Stimulated activated CD4-positive, alpha-beta T cell treated with anti-CD3 and anti-CD28 coated beads, TNF-alpha, amount 100 ng/mL, for 4 hours (primary cell): ENCODE measurements at places on chromosomes 11 and 22.
A peak's percentile ranks its signal among the peaks of the same experiment; 100 is the strongest.

DNA sequence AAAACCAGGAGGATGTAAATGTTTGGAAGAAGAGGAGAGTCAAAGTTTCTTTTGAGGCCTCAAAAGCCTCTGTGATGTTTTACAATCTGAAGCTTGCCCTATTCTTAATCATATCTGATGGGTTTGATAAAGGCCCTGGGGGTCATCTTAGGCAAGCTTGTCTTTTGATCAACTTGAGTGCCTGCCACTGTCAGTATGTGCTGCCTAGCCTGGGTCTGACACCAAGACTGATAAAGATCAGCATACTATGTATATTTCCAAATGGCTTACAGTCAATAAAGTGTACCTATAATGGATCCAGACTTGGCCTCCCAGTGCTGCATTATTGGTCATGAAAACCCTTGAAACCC, 12.7 kb downstream of the EHF start:
- DNase-seq, result no peak

DNA sequence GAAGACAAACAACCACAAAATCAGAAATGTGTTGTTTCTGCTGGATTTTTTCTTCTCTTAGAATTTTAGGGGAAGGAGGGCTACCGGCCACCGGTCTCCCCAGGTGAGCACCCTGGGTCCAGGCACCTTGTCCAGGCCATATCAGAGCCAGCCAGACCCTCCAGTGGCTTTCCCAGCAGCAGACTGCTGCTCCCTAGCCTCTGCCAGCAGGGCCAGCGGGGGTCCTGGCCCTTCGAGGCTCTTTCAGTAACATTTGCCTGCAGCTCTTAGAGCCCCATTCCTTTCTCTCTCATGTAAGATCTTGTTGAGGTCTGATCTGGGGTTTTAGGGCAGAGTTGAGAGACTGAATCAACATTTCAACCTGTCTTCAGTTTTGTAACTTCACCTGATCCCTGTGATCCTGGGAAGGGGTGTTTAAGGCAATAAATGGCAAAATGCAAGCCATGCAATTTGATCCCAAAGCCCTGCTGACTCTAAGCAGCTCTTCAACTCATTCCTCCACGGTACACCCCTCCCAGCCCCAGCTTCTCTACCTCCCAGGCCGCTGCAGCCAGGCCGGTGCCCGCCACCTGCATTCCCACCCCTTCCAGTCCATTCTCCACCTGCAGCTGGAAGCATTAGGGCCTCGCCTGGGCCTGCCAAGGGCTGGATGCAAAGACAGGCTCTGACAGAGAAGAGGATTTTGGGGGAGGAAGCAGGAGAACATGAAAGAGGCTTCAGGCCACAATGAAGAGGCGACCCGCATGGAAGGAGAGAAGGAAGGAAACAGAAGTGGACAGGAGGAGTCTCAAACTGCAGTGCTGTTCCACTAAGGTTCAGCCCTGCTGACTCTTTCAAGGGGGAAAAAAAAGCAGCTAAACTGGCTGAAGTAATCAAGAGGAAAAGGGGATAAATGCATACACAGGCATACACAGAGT, 113.0 kb upstream of the FGF3 start:
- no peak for DNase-seq

DNA sequence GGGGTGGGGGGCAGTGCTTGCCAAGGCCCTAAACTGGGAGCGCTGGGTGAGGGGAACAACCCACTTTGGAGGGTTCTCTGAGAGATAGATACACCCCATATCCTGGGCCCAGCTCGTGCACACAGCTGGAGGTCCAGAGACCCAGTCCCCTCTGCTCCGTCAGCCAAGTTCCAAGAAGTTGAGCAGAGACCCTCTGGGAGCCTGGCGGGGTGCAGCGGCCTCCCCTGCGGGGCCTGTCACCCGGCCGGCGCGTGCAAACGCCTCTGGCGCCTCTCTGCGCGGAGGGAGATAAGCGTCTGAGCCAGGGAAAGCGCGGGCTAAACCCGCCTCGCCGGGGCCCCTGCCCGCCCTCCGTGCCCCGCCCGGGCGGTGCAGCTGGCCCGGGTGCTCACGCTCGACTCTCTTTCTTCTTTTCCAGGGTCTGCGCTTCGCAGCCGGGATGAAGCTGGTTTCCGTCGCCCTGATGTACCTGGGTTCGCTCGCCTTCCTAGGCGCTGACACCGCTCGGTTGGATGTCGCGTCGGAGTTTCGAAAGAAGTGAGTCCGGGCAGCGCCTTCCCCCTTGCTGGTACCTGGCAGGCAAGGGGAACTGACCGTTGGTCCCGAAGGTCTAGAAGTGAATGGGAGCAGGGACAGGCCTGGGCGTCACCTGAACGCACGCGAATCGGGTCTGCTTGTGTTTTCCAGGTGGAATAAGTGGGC, 540 bp downstream of the ADM start:
- DNase-seq, result no peak

- DNase-seq, result no peak
These were observed 94.8 kb upstream of the PHOX2A start for GRCh38 chr11:72338741-72339140.

DNA sequence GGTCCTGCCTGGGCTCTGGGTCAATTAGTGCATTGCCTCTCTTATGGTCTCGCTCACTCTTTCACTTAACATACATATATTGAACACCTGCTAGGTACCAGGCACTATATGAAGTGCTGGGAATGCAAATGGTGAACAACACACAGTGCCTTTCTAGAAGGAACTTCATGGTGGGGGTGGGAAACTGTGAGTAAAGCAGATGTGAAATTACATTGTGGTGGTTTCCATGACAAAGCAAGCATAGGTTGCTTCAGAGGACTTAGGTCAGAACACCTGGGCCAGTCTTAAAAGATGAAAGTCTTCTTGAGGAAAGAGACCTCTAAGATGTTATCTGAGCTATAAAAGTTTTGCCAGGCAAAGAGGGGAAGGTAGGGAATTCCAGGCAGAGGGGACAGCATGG, 231.3 kb downstream of the BUD13 start:
- no peak for DNase-seq

DNA sequence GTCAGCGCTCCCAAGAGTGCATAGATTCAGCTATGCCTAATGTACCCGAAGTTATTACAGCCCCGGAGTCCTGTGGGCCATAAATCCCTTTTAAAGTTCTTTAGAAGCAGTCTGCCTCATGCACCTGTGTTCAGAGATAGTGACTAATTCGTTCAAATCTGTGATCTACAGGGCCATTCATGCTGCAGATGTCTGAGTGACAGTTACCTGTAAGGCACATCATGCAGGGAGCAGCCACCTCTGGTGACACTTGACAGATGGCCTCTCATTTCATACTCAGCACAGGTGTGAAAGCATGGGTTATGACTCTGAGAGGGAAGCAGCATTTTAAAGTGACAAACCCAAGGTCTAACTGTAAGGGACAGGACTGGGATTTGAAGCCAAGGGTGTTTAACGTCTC, 2.4 kb upstream of the E2F8 start:
- no peak for DNase-seq

GRCh38 chr11:117179048-117179999, 781 bp downstream of the SIDT2 start:
- peak; percentile 16 for DNase-seq

GRCh38 chr11:61334434-61335354, 1.7 kb downstream of the TKFC start:
- no peak for DNase-seq

GRCh38 chr11:117662255-117662654, 134.8 kb downstream of the DSCAML1 start:
- DNase-seq, result no peak
